ENCODE measurements at places on chromosomes 4 and X. TPM values are rescaled to one million over a fixed set of nuclear protein-coding genes. Genes with fewer than 3 reads are reported as not detected.

The NIPAL1 gene
- 16.5 TPM for total RNA-seq

The HPSE gene
- total RNA-seq: 1.4 TPM

The IL15 gene
- total RNA-seq: 4.1 TPM

The SEL1L3 gene
- total RNA-seq: 54.4 TPM

The EDA gene
- total RNA-seq: 5.6 TPM

The MND1 gene
- 3.9 TPM for total RNA-seq

The TMEM156 gene
- total RNA-seq: not detected

The FABP2 gene
- not detected for total RNA-seq

The ZNF141 gene
- 0.44 TPM for total RNA-seq

The CCDC149 gene
- total RNA-seq: 0.92 TPM

The RADX gene
- total RNA-seq: not detected

The CFAP99 gene
- total RNA-seq: not detected

DNA sequence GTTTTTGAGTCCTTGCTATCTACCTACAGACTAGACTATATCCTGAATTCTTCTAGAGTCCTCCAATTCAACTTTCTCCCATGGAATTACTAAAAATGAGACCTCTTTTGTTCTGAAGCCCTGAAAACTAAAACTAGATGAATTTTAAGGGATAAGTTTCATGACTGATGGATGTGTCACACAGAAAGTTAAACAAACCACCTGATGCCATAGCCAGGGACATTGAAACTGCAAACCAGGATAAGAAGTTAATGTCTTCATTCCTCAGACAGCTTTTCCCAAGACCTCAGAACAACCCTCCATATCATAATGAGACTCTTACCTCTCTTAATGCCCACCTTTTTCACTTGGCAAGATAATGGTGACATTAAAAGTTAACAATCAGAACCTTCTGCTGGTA is 81.5 kb upstream of the PTPN13 start:
- DNase-seq: no peak

DNA sequence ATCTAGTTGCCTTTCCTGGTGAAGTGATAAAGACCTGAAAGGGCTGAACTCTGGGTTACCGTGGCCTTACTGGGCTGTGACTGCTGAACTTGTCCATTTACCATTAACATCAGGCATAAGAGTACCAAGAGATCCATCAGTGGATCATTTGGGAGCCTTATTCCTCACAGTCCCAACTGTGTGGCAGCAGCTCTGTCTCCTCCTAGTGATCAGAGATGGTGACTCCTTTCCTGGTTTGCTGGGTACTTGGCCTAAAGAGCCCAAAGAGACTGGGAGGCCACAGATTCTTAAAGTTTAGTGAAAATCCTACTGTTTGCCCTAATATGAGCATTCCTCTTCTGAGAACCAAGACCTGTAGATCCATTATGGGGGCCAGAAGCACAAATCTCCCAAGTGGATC is 56.3 kb upstream of the ATP6AP2 start:
- no peak for DNase-seq

- DNase-seq: no peak
Observed at GRCh38 chr4:184364100-184364921, 110.0 kb downstream of the IRF2 start.

DNA sequence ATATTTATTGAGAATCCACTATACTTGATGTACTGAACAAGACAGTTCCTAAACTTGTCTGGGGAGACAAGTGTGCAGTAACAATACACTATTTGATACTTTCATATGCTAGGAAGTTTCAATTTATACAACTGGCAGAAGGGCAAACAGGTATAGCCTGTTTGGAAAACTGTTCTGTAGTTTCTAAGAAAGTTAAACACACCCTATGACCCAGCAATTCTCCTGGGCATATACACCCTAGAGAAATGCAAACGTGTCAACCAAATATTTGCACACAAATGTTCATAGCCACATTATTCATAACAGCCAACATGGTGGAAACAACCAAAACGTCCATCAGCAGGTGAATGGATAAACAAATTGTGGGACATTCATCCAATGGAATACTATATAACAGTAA is 64.0 kb upstream of the BRS3 start:
- no peak for DNase-seq

- no peak for DNase-seq
Observed at GRCh38 chrX:26557691-26558321, 341.8 kb downstream of the MAGEB5 start.

DNA sequence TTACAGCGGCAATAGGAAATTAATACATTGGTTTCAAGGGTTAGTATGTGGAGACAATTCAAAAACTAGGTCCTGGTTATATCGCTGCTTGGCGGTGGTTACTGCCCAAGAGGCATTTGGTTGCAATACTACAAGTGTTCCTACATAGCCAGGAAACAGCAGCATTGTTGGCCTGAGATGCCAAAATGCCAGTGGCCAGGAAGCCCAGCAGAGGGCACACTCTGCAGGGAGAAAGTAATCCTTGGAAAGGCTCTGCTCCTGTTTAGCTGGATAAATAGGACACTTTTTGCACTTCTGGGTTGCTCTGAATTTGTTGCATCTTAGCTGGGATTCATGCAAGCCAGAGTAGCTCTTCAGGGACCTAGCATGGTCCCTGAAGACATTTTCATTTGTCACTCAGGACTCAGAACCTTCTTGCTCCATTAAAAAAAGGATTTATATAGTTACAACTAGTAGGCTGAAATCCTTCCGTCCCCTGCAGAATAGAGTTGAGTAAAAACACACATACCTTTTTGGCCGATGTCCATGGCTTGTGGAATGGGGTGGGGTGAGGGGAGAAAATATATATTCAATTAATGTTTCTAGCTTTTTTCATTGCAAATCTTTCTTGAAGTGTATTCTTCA is 8.1 kb upstream of the GPR119 start:
- DNase-seq: peak; percentile 76

- DNase-seq: peak; percentile 76
Observed at GRCh38 chr4:74539044-74539790, 94.3 kb downstream of the AREG start.

DNA sequence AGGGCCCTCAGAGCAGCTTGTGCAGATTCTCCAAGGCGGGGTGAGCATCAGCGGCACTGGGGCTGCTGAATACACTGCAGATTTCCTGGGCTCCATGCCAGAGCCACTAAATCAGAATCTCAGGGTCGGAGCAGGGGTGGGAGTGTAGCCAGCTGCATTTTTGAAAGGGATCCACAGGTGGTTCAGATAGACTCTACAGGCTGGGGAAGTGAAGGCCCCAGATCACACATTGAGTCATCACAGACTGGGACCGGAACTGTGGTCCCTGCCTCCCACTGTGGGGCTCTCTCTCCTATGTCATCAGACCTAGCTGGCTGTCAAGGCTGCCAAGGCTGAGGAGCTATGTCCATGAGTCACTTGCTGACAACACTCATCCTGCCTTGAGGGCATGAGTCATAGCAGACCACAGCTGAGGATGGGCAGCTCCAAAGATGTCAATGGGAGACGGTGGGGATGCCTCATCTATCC is 162.3 kb upstream of the MAMLD1 start:
- peak; percentile 50 for DNase-seq

- no peak for DNase-seq
Observed at GRCh38 chr4:75101906-75102786, 169.2 kb downstream of the PARM1 start.

DNA sequence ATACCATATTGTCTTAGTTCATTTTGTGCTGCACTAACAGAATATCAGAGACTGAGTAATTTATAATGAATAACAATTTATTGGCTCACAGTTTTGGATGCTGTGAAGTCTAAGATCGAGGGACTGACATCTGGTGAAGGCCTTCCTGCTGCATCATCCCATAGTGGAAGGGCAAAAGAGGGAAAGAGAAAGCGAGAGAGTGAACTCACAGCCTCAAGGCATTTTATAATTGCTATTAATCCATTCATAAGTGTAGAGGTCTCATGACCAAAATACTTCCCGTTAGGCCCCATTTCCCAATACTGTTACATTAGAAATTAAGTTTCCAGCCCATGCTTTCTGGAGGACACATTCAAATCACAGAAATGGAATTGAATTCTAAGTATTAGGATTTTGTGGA is 554.4 kb downstream of the TRAM1L1 start:
- no peak for DNase-seq

DNA sequence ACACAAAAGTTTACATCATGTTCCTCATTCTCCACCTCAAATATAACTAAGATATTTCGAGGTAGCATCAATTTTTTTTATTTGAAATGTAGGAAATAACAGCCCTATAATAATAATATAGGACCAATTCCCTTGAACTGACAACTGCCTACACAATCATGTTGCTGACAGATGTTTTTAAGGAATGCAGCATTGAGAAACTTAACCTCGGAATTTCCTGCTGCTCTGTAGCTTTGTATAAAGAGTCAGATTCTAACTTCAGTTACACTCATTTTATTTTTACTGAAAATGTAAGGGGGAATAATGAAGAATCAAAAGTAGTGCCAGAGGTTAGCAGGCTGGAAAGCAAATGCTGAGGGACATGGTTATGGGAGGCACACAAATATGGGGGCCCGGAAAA is 235.8 kb downstream of the RBMX2 start:
- DNase-seq: no peak

DNA sequence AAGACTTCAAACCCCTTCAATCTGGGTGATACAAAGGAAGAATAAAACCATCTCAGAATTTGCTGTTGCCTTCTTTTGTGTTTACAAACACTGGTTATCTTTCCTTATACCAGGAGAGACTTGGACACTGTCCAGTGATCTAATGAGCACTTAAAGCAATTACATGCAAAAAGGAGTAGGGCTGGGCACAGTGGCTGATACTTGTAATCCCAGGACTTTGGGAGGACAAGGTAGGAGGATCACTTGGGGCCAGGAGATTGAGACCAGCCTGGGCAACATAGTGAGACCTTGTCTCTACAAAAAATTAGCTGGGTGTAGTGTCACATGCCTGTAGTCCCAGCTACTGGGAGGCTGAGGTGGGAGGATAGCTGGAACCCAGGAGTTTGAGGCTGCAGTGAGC is 95.7 kb upstream of the DRD5 start:
- no peak for DNase-seq

DNA sequence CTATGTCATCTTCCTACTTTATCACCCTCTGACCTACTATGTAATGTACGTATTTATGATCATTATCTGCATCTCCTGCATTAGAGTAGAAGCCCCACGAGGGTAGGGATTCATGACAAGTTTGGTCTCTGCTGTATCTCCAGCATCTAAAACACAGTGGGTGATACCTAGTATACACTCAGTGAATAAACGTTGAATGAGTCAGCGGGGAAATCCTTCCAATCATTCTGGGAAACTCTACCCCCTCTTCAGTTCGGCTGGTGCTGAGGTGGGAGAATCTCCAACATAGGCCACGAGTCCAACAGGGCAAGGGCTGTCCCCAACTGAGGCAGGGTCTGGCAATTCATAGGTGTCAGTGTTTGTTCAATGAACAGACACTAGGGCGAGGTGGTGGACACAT is 74.4 kb upstream of the EFNB1 start:
- no peak for DNase-seq

GRCh38 chr4:55364691-55365344 is 18.8 kb downstream of the SRD5A3 start:
- no peak for DNase-seq

DNA sequence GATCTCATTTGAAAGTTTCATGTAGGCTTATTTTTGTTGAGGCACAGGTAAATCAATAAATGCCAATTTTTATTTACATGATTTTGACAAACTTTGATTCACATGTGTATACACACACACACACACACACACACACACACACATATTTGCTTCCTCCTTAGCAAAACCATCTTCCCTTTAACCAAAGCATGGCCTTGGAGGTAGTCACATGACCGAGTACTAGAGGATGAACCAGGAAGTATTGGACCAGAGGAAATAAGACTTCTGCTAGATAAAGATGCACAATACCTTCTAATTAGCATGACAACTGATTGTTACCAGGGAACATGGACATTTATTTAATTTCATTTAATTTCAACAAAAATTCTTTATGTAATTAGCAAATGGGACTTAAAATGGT is 23.4 kb upstream of the CFAP299 start:
- no peak for DNase-seq

- DNase-seq: no peak
Observed at GRCh38 chr4:24693636-24694035, 101.7 kb upstream of the SOD3 start.

GRCh38 chr4:13794819-13795565 is 167.5 kb upstream of the BOD1L1 start:
- no peak for DNase-seq
